ENCODE measurements at places on chromosomes 4 and X.
A peak's percentile ranks its signal among the peaks of the same experiment; 100 is the strongest.

DNA sequence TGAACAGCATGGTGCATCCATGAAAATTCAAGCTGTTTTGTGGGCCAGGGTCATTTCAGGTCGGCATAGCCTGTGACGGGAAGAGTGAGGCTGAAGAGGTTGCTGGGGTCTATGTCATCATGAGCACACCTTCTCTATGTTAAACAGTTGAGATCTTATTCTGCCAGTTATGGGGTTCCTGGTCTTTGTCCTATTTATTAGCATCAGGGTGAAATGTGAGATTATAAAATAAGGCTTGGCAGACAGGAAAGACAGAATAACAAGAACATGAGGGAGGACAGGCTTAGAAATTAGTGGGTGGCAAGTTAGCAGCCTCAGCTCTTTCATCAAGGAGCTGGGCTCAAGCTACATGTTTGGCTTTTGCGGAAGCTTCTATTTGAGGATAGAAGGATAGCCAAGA lies 51.7 kb upstream of the CLNK start:
- no peak for DNase-seq

- DNase-seq, result no peak
Observed at GRCh38 chr4:68175562-68176155, 46.0 kb upstream of the TMPRSS11F start.

GRCh38 chr4:157287445-157287844 lies 66.9 kb downstream of the GRIA2 start:
- DNase-seq, result no peak

DNA sequence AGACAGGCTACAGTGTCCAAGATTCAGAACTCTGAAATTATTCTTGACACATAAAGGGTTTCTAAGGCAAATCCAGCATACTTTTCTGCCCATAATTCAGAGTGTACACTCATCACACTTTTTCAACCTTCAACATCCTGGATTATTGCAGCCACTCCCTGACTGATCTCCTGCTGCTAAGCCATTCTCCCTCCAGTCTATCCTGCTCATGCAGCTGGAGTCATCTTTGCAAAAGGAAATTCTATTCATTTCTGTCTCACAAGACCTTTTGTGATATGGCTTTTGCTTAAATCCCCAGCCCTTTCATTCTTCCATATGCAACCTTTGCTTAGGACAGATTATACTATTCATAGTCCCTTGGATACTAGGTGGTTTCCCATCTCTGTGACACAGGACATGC lies 236.1 kb upstream of the LDB2 start:
- no peak for DNase-seq

DNA sequence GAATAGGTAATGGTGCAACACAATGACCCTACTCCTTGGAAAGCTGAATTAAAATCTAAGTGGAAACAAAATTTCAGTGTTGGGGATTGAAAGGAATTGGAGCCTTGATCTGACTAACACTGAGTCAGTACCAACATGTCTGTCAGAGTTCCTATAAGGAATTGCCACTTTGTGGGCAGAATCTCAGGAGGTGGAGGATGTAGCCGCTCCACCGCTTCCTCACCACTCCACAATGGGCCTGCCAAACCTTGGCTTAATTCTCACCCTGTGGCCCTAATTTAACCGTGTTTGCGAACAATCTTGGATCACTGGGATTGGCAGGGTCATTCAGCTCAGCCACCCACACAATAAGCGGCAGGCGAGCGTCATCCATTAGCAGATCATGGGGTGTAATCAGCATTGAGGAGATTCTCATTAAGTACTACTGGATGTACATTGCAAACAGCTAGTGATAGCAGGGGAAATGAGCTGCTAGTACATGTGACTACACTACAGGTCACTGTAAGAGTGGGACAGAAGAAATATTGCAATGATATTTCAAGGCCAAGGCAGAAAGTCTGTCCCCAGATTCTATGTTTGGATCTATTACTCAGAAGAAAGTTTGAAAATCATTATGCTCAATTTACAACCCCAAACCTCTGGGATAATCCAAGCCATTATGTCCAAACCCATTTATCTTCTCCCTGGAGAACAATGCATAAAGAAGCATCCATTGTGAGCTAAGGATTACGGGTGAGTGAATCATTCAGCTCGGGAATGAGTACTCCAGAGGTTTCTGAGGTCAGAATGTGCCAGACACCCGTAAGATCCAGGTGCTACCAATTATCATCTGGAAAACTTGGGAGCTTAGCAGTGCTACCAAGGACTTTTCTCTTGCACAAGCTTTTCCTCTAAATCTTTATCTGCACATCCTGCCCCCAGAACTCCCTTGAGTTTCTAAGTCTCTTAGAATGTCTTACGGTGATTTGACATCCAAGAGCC lies 5.8 kb downstream of the SRPX start:
- no peak for DNase-seq

GRCh38 chr4:146176891-146177290 lies 1.4 kb downstream of the LSM6 start:
- DNase-seq, result no peak

DNA sequence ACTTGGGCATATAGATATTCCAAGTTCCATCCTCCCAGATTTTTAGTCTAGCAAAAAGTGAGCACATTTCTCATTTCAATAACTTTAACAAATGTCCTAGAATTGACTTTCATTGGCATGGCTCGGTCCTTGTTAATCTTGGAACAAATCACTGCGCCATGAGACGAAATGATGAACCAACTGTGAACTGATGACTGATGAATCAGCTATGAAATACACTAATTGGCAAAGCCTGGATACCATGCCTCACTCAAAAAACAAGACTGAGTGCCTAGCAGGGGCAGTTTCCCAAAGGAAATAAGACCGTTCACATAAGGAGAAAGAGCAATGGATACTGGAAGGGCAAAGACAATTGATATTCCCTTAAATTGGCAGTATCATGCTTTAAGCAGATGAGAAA lies 248.6 kb upstream of the VEGFC start:
- no peak for DNase-seq

DNA sequence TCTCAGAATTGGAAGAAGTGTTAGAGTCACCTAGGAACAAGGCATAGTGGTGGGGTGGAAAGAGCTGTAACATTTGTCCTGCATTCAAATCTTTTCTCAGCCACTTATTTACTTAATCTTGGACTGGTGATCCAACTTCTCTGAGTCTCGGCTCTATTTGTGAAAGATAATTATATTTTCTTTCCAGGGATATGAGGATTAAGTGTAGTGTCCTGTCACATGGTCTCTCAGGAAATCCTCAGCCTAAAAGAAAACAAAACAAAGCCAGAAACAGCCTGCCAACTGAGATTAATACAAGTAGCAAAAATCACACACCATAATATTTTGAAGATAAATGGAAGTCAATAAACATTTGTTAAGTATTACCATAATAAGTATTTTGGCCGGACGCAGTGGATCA lies 33.3 kb upstream of the ETNPPL start:
- DNase-seq, result no peak

GRCh38 chr4:138311771-138312535 lies 69.8 kb upstream of the SLC7A11 start:
- DNase-seq, result peak; percentile 55

DNA sequence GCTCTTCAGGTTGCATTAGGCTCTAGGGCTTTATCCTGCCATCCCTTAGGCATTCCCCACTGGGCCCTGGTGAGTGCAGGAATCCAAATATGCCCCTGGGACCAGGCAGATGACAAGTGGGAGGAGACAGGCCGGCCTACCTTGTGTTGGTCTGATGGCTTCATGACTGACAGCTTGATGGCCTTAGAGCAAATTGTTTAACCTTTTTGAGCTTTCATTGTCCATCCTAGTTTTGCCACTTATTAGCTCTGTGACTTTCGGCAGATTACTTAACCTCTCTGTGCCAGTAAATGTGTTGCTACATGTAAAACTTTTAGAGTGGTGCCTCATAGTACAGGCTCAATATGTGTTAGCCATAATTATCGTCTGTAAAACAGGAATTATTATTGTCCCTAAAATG lies 4.4 kb downstream of the KIT start:
- DNase-seq, result no peak

GRCh38 chr4:148266921-148267320 lies 175.3 kb downstream of the NR3C2 start:
- no peak for DNase-seq

DNA sequence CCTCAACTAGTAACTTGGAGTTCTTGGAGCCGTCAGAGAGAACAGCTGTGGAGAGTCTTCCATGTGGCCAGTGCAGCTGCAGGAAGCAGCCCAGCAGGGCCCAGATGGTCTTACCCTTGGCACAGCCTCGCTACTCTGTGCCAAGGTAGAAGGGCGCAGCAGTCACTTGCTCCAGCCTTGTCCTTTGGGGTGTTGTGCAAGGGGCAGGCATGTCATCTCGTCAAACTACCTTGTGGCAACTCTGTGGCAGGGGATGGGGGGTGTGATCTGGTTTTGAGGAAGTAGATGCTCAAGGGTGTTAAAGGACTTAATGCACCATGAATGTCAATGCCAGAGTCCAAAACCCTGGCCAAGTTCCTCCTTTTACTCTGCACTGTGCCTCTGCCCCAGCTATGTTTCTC lies 34.2 kb upstream of the TBC1D14 start:
- DNase-seq, result no peak

- no peak for DNase-seq
Observed at GRCh38 chrX:37829721-37830120, 17.6 kb downstream of the DYNLT3 start.

GRCh38 chrX:70525733-70526132 lies 81.1 kb downstream of the DLG3 start:
- no peak for DNase-seq

- DNase-seq, result no peak
Observed at GRCh38 chr4:175460414-175460813, 351.6 kb downstream of the GPM6A start.

DNA sequence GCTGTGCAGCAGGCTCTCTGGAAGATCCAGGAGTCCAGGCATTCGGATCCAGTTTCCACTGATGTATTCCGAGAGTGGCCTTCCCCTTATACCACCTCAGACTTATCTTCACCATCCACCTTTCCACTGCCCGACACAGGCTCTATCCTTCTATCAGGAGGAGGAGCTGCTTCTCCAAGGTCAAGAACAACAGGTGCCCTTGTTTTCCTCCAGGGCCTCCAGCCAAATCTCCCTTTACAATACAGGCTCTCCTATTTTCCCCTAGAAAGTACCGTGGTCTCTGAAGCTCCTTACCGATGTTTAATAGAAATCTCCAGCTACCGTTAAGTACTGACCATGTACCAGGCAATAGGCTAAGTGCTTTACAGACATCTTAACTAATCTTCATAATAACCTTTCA lies 61.3 kb downstream of the AFAP1 start:
- no peak for DNase-seq

- DNase-seq, result no peak
Observed at GRCh38 chr4:127669691-127670090, 36.9 kb downstream of the INTU start.

- DNase-seq, result no peak
Observed at GRCh38 chr4:89719536-89720090, 117.3 kb downstream of the SNCA start.

DNA sequence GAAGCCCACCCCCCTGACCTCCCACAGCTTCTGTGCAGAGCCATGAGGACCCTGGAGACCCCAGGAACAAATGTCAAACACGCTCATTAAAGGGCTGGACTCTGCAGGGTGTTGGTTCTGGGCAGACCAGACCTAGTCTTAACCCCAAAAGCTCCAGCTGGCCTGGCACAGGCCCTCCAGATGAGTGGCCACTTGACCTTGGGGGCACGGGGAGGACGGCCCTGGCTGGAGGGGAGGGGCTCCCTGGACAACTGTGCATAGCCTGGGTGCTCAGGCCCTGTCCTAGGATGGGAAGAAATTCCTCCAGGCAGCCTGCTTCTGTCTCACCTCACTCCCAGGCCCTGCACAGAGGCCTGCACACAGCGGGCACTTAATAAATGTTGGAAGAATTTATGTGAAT lies 9.4 kb downstream of the ADRA2C start:
- no peak for DNase-seq
